Dermis microvascular lymphatic vessel endothelial cell (primary cell): ENCODE measurements at places on chromosomes 4 and X.
A peak's percentile ranks its signal among the peaks of the same experiment; 100 is the strongest.

- DNase-seq: no peak
Observed at GRCh38 chrX:111376897-111377578, 35.0 kb downstream of the DCX start.

GRCh38 chr4:187070158-187070557 is 346.5 kb upstream of the FAT1 start:
- DNase-seq: no peak

GRCh38 chr4:123876671-123877101 is 480.1 kb downstream of the SPRY1 start:
- peak; percentile 7 for DNase-seq

GRCh38 chr4:72875138-72875537 is 194.4 kb downstream of the COX18 start:
- no peak for DNase-seq

GRCh38 chr4:32145987-32146386 is 1425.8 kb downstream of the PCDH7 start:
- DNase-seq: no peak

DNA sequence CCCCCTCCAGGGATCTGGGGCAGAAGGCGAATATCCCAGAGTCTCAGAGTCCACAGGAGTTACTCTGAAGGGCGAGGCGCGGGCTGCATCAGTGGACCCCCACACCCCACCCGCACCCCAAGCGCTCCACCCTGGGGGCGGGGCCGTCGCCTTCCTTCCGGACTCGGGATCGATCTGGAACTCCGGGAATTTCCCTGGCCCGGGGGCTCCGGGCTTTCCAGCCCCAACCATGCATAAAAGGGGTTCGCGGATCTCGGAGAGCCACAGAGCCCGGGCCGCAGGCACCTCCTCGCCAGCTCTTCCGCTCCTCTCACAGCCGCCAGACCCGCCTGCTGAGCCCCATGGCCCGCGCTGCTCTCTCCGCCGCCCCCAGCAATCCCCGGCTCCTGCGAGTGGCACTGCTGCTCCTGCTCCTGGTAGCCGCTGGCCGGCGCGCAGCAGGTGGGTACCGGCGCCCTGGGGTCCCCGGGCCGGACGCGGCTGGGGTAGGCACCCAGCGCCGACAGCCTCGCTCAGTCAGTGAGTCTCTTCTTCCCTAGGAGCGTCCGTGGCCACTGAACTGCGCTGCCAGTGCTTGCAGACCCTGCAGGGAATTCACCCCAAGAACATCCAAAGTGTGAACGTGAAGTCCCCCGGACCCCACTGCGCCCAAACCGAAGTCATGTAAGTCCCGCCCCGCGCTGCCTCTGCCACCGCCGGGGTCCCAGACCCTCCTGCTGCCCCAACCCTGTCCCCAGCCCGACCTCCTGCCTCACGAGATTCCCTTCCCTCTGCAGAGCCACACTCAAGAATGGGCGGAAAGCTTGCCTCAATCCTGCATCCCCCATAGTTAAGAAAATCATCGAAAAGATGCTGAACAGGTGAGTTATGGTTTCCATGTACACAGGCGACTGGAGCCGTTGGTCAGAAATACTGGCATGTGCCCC is at the start of gene CXCL1:
TSS of gene CXCL1 (plus strand) at position 264 of the 926 bp plus-strand sequence. CDS start at position 342, 78 bp downstream.
- DNase-seq: no peak

DNA sequence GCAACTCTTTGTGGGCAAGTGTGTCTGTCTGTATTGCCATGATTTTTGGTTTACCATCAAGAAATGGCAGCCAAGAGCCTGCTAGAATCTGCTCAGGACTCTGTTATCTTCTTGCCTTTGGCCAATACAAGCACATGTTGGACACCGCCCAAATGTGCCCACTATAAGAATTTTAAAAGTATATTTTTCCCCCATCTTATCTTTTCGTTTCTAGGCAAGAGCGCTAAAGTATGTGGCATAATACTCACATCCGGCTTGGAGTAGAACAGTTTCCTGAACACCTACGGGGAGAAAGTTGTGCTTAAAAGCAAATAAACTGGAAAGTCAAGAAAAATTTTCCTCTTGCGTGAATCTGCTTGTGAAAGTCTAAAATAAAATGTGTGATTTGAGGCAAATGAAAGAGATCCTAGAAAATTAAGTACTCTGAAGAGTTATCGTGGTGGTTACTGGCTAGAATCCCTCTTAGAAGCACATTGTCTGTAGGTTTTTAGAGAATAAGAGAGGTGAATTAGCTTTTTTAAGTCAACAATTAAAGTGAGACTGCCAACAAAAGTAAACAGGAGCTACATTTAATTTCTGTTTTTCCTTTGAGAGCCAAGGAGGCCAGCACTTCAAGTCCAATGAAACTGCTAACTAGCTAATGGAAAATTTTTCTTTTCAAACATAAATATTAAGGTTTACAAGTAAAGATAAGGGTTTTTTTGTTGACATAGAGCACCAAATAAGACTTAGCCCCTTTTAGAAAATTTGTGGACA is 220.2 kb downstream of the SOWAHB start:
- no peak for DNase-seq

- no peak for DNase-seq
Observed at GRCh38 chrX:13387666-13388494, 68.0 kb upstream of the ATXN3L start.

DNA sequence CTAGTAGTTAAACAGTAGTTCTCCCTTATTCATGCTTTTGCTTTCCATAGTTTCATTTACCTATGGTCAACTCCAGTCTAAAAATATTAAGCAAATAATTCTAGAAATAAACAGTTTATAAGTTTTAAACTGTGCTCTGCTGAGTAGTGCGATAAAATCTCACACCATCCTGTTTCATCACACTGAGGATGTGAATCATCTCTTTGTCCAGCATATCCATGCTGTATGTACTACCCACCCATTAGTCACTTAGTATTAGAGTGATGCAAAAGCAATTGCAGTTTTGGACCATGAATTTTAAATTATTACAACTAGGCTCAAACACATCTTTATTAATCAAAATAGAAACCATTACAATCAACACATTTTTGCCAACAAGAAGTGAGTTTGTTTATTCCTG is 187.4 kb downstream of the TEX13C start:
- peak; percentile 0 for DNase-seq

DNA sequence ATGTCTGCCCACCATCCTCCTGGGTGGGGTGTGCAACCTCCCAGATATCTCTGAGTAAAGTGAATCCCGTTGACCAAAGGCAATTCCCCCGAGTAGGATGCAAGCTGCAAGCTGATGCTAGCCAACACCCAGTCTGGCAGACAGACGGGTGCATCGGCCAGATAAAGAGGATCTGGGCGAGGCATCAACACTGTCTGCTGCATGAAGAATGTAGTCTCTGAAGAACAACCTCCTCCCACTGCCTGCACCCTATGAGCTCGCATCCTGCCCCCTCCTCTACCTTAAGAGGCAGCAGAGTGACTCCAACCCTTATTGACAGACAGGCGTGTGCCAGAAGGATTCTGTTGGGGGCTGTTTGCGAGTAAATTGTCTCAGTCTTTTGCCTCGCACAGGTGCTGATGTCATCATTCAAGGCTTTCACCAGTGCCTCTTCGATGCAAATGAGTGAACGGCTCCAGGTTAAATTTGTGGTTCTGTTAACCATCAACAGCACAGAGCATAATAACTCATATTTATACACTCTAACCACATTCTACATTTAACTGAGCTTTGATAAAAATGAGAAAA is 546.9 kb downstream of the BCOR start:
- DNase-seq: no peak

GRCh38 chr4:59247032-59247431 is 1953.1 kb upstream of the ADGRL3 start:
- no peak for DNase-seq

DNA sequence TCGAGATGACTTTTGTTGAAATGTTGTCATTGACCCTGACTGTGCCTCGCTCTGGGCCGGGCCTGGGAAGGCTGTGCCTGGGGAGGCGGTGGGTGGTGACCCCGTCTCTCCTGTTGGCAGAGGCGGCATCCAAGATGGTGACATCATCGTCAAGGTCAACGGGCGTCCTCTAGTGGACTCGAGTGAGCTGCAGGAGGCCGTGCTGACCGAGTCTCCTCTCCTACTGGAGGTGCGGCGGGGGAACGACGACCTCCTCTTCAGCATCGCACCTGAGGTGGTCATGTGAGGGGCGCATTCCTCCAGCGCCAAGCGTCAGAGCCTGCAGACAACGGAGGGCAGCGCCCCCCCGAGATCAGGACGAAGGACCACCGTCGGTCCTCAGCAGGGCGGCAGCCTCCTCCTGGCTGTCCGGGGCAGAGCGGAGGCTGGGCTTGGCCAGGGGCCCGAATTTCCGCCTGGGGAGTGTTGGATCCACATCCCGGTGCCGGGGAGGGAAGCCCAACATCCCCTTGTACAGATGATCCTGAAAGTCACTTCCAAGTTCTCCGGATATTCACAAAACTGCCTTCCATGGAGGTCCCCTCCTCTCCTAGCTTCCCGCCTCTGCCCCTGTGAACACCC is 36.4 kb downstream of the HTRA3 start:
- no peak for DNase-seq

- peak; percentile 16 for DNase-seq
Observed at GRCh38 chr4:108433832-108434231, 186.5 kb upstream of the RPL34 start.

- DNase-seq: no peak
Observed at GRCh38 chr4:184705692-184706091, 28.2 kb downstream of the CENPU start.

- DNase-seq: no peak
Observed at GRCh38 chr4:78666830-78667258, 109.3 kb upstream of the BMP2K start.

DNA sequence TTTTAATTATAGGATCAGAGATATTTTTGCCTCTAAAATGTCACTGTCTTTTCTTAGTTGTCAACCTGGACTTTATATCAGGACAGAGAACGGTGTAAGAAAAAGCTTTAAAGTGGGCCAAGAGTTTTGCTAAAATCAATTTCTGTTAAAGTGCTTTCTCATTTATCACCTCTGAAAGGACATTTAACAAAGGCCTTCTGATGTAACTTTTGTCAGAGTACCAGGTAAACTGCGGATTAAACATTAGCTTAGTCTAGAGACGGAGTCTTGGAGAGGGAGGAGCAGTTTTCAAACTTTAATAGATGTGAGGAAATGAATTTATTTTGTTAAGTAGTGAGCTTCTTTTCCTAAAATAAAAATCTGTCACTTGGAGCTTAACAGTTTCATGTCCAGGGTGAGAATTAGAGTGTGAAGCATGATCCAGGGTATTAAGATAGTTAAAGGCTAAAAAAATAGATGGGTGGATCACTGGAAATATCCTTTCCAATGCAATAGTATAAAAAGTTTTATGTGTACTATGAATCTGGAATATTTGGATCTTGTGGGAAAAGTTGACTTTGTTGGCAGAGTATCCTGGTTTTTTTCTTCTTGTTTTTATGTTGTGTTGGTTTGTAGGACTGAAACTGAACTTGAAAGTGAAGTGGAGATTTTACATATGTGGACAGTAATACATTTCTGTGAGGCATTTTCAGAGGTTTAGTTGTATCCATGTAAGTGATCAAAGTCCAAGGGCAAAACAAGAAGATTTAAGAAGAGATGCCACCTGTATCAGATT is 33.6 kb upstream of the BMPR1B start:
- no peak for DNase-seq

GRCh38 chr4:8353158-8353669 is 83.7 kb downstream of the HTRA3 start:
- no peak for DNase-seq

DNA sequence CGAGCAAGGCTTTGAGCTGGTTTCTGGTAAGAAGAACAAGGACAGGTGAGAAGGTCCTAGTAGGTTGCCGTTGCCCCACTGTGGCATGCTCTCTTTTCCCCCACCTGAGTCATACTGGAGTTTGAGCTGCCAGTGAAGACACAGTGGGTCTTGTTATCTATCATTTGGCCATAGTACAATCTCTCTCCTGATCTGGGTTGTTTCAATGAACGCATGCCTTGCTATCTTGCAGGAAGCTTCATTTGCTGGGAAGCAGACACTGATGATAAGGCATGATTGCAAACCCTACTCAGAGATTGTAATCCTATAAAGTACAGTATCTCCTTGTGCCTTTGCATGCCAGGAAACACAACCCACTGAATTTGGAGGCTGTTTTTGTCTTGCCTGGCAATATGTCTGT is 77.4 kb downstream of the CLNK start:
- no peak for DNase-seq

DNA sequence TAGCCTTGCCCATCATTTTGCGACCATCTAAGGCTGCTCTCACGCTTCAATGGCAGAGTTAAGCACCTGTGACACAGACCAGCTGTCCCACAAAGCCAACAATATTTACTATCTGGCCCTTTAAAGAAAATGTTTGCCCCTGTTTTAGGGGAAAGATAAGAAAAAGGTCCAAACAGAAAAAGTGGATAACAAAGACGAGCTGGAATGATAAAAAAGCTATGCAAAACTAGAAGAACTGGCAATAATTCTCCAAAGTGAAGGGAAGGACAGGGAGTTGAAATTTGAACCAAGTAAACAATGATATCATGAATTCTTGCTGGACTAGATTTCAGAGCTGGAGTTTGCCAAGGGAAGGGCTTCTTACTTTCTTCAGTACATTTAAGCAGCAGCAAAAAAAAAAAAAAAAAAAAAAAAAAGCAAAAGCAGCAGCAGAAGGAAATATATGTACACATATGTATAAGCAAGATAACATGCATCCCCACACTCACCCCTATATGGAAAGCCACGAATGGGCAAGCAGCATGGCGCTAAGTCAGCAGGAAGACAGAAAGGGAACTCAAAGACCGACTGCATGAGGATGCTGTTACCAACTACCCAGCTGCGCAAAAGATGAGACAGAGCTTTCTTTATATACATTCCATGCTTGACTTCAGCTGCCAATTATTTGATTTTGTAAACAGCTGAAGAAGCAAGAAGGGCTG is 12.5 kb downstream of the TRAPPC2 start:
- no peak for DNase-seq

DNA sequence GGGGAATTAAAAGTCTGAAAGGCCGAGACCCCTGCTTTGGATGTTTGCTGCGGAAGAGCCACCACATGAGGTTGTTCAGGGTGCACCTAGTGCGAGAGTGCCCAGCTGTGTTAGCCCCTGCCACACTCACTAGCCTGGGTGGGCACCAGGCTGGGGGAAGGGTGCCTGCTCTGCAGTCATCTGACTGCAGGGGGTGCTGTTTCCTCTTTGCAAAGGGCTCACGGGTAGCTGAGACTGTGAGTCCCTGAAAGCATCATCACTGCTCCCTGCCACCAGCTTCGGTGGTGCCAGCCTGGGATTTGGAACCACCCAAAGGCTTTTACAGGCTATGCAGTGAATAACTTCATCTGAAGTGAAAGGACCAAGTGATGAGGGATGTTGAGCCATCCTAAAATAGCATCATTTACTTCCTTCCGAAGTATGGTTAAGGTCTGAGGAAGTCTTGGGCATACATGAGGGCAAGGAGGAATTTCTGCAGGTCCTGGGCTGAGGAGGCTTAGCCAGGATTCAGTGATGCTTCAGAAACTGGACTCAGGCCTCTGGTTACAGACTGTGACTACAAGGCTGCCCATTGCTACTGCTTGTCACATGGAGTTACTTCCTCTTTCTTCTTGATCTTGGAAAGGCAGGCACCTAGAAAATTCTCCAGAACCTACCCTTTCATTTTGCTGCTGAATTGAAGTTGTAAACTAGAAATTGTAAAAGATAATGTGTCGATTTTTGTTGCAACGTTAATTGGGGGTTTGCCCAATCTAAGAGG is 293.2 kb upstream of the PRPS2 start:
- no peak for DNase-seq

GRCh38 chrX:112997991-112998390 is 157.4 kb upstream of the AMOT start:
- DNase-seq: no peak
